ENCODE measurements at places on chromosomes 5 and 9.
A peak's percentile ranks its signal among the peaks of the same experiment; 100 is the strongest.

DNA sequence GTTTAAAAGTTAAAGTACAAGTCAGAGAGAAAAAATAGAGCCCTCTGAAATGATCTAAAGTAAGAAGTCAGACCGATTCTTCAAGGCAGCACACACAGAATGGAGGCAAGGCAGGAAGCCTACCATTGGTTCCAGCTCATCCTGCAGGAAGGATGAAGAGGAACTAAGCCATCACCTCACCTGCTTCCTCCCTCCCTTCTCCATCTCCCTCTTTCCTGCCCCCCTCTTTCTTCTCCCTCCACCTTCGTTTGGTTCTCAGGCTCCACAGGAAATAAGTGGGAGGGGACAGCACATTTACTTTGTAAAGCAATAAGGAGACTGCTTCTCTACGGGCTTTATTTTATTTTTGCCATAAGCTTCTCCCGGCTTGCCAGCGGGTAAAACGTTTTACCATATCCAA, 213.4 kb downstream of the TRIM32 start:
- no peak for DNase-seq

GRCh38 chr5:126094991-126095390, 328.2 kb upstream of the GRAMD2B start:
- no peak for DNase-seq

- no peak for DNase-seq
Observed at GRCh38 chr5:100520348-100520747, 14.8 kb upstream of the FAM174A start.

GRCh38 chr5:132225165-132226032, 2.3 kb downstream of the P4HA2 start:
- no peak for DNase-seq

DNA sequence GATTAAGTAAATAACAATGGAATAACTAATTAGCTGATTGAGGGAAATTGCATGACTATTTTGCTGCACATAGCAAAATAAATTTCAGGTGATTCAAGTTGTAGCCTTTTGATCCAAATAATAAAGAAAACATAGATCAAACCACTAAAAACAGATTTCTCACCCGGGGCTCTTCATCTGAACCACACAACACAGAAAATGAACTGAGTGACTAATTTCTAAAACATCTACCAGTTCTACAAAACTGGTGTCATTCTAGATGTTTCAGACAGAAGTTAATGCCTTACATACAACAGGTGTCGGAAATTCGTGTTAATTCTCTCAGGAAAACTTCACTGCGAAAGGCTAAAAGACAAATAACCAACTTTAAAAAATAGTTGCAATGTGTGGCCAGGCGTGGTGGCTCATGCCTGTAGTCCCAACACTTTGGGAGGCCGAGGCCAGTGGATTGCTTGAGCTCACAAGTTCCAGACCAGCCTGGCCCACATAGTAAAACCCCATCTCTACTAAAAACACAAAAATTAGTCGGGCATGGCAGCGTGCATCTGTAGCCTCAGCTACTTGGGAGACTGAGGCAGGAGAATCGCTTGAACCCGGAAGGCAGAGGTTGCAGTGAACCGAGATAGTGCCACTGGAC, 6.9 kb downstream of the PROP1 start:
- DNase-seq, result no peak

- DNase-seq, result no peak
Observed at GRCh38 chr5:40497573-40497972, 182.1 kb upstream of the PTGER4 start.

- DNase-seq, result peak; percentile 81
Observed at GRCh38 chr9:3526165-3526996, 580 bp upstream of the RFX3 start.

DNA sequence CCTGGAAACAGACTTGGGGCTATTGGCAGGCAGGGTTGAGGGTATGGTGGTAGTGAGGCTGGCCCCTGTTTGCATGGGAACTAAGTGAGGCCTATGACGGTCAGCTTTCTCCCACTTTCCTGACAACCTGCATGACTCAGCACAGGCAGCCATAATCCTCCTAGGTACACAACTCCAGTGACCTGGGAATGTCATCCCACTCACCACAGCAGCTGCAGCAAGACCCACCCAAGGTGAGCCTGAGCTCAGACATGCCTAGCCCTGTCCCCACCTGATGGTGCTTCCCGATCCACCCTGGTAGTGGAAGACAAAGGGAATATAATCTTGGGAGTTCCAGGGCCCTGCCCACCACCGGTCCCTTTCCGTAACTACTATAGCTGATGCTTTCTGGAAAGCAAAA, 178.7 kb downstream of the NDUFS4 start:
- no peak for DNase-seq

DNA sequence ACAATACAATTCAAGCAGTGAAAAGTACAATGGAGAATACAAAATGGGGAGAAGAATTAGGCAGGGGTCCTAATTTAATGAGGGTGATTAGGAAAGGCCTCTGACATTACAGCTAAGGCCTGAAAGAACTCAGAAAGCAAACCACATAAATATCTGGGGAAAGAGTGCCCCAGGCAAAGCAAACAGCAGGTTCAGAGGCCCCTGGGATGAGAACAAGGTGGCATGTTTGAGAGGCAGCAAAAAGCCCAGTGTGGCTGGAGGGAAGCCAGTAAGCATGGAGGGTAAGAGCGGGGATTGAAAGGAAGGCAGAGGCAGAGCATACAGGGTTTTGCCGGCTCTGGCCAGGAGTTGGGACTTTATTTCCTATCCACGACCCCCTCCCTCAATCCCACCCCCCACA, 33.4 kb upstream of the VDAC1 start:
- DNase-seq, result no peak

DNA sequence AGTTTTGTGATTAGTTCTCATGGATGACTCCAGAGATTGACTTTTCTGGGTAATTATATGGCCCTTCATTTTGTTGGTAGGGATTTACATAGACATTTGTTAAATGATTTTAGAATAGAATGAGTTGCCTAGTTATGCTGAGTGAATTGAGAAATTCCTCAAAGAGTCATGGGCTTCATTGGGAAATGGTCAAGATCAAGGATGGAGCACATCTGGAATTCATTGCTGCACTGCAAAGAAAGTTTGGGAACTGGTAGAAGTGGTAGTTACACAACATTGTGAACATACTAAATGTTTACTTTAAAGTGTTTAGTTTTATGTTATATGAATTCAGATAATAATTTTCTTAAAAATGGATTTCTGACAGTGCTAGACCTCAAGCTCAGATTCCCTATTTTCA, 46.5 kb downstream of the PIP5K1B start:
- no peak for DNase-seq

GRCh38 chr5:32283539-32284377, 29.0 kb downstream of the MTMR12 start:
- DNase-seq, result no peak

DNA sequence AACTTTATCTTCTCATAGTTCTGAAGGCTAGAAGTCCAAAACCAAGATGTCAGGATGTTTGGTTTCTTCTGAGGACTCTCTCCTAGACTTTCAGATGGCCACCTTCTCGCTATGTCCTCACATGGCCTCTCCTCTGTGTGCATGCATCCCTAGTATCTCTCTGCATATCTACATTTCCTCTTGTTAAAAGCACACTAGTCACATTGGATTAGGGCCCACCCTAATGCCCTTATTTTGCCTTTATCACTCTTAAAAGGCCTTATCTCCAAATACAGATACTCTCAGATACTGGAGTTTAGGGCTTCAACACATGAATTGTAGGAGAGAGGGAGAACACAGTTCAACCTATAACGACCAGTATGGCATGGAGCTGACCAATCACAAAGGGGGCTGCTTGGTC, 151.7 kb downstream of the PRELID2 start:
- no peak for DNase-seq

- DNase-seq, result no peak
Observed at GRCh38 chr9:126474206-126474765, 139.4 kb upstream of the LMX1B start.

- DNase-seq, result peak; percentile 86
Observed at GRCh38 chr5:163894645-163895044, 389.2 kb downstream of the MAT2B start.

DNA sequence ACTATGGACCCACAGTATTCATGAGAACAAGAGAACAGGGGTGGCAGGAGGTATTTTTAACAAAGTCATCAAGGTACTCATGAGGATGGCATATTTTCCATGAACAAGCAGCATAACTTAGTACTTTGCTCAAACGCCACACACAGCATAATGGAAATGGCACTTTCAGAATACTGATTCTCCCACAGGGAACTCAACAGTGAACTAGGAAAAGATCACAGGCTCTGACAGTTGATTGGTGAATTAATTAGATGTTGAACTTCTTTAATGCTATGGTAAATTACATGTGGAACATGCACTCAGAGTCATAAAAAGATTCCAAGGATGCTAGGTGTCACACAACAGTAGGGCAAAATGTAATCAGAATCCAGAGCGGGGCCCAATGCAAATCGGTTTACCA, 1088.6 kb upstream of the C9orf72 start:
- DNase-seq, result no peak

DNA sequence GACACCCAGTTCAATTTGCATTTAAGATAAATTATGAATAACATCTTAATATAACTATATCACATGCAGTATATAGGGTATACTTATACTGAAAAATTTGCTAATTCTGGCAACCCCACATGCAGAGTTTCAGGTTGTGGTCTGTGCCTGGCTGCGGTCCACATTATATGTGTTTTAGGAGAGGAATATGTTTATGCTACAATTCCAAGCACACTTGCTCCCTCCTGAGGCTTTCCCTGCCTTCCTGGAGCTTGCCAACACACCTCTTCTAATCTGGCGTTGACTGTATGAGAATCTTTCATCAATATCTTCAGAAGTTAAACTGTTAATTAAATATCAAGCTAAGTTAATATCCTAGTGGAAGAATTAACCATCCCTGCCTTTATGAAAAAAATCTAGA, 45.2 kb downstream of the SEMA5A start:
- no peak for DNase-seq

GRCh38 chr5:61401726-61402125, 69.7 kb downstream of the ZSWIM6 start:
- DNase-seq, result peak; percentile 13

- no peak for DNase-seq
Observed at GRCh38 chr9:128657344-128657704, 677 bp upstream of the DYNC2I2 start.

- DNase-seq, result no peak
Observed at GRCh38 chr9:87007711-87008366, 60.5 kb upstream of the GAS1 start.

DNA sequence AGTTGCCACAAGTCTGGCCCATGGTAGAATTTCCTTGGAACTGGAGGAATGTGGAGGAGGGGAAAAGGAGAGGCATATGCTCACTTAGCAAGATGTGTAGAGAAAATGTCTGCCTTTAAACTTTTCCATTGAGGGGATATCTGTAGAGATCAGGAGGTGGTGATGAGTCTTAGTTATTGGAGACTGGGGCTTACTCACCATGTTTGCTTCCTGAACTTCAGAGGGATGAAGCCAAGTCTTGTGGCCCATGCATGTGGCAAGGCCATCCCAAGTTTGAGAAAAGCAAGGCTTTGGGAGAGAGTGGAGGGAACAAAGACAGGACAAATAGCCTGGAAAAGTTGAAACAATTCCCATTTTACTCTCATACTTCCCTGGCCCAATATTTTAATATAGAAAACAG, 124.5 kb downstream of the GDNF start:
- DNase-seq, result no peak

DNA sequence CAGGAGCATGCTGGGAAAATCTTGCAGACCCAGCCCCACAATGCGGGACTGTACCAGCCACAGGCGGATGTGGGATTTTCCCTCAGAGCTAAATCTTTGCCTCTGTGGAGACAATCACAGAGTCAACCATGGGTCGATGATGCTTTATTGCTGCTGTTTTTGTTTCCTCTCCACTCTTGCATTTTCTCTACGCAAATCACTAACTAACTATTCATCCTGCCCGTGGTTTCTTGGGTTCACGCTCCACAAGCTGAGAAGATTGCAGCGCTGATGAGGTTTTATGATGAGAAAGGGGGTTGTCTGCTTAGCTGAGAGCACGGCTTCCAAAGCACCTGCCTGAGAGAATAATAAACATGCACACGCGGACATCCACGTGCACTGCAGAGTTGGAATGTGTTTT, 500.2 kb upstream of the ADAMTS16 start:
- DNase-seq, result no peak

DNA sequence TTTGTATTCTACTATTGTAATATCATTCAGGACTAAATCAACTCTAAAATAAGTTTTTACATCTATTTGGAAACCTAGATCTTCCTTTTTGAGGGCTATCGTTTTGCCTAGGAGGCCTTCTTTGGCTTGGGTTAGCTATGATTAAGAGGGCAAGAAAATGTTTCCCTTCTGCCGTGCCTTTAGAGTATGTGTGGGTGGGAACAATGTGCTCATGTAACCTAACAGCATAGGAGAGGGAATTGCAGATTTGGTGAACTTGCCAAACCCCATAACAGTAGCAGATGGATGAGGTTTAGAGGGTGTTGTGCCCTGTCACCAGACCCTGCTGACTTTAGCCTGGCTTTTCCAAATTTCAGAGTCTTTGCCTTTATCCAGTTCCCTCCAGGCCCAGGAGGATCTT, 339.0 kb downstream of the ADGRV1 start:
- no peak for DNase-seq

- DNase-seq, result no peak
Observed at GRCh38 chr9:128168731-128169308, 8.8 kb downstream of the BBLN start.

- DNase-seq, result no peak
Observed at GRCh38 chr5:51669095-51669494, 285.8 kb downstream of the ISL1 start.

DNA sequence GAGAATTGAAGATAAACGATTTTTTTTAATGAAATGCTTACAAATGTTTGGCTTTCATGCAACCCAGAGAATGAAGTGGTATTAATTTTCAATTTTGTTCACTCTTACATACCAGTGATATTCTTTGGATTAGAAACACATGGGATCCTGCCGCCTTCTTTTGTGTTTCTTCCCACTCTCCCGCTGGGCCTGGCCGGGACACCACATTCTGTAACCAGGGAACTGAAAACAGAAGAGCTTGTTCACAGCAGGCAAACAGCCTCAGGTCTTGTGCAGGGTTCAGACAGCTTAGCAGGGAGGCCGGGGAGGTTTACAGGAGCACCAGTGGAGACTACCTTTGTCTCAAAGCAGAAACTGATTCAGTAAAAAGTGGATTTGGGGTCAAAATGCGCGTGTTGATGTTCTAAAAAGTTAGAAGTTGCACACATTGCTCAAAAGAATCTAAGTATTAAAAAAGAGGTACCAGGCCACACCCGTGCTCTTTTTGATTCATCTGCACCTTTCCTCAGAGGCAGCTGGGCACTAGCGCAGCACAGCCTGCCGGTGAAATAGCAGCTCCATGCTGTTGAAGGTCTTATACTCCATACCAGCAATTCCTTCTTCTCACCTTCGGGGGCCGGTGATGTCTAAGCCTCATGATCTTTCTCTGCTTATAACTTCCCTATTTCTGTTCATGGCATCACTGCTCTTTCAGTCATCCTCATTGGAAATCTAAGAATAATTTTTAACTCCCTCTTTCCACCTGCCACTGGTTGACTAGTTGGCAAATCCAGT, 67.1 kb downstream of the GRAMD2B start:
- DNase-seq, result peak; percentile 48

GRCh38 chr5:149731617-149732323, 1.7 kb downstream of the PPARGC1B start:
- peak; percentile 78 for DNase-seq

GRCh38 chr5:83385812-83386211, 85.7 kb upstream of the VCAN start:
- DNase-seq, result no peak

GRCh38 chr5:74586856-74587255, 53.7 kb downstream of the ENC1 start:
- DNase-seq, result no peak

- DNase-seq, result peak; percentile 50
Observed at GRCh38 chr5:50727149-50727496, 60.7 kb downstream of the PARP8 start.
